ENCODE measurements at places on chromosomes 4 and X.

- DNase-seq: no peak
Observed at GRCh38 chr4:76823495-76823894, 74.4 kb downstream of the SOWAHB start.

- DNase-seq: peak; percentile 0
Observed at GRCh38 chrX:72621163-72621562, 48.5 kb upstream of the HDAC8 start.

- DNase-seq: no peak
Observed at GRCh38 chr4:5969777-5970176, 48.5 kb downstream of the C4orf50 start.

DNA sequence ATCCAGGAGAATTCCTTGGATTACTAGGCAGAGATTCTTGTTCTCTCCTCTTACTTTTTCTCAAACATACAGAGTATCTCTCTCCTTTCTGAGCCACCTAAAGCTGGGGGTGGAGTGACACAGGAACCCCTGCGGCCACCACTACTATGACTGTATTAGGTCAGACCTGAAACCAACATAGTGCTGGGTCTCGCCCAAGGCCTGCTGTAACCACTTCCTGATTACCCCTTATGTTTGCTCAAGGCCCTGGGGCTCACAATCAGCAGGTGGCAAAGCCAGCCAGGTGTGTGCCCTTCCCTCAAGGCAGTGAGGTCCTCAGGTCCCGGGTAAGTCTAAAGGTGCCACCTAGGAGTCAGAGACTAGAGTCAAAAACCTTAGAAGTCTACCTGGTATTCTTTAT lies 166.4 kb downstream of the PARM1 start:
- DNase-seq: no peak

- no peak for DNase-seq
Observed at GRCh38 chrX:133639726-133640125, 224.4 kb upstream of the GPC4 start.

DNA sequence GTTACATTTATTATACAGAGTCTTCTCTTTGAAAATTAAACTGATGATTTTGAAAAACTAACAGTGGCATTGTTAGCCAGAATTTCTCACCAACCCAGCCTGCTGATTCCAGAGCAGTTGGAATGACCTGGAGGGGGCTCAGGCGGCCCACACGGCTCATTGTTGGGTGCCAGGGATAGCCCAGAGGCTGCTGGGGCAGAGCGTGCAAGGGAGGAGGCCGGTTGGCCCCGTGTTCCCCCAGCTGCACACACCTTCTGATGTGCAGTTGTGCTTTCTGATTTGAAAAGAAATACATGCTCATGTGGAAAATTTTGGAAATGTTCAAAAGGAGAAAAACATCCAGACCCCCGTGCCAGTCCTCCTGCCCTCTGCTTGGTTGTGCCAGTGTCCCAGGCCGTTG lies 20.6 kb downstream of the WFS1 start:
- no peak for DNase-seq
